Bone marrow (tissue), 2 donors: ENCODE measurements at places on chromosomes 7 and 10.

GRCh38 chr10:101131962-101132635 is 999 bp downstream of the TLX1 start:
- DNase-seq, result no peak

GRCh38 chr7:105931179-105931578 is 31.9 kb upstream of the CDHR3 start:
- no peak for DNase-seq

DNA sequence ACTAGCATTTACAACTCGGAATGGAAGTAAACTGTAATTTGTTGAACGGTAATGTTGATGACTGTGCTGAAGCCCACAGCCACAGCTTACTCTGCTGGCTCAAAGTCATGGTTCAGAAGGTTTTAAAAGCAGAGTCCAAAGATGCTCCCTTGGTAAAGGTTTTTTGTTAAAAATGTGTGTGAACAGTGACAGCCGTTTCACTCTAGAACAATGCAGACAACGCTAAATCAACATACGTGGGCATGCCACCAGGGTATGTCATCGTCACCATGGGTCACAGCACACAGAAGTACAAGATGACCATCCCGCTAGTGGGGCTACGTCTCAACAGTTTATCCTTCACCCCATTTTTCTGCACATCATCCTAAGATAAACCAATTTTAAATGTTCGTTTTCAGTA is 106.5 kb upstream of the LANCL2 start:
- DNase-seq, result no peak

DNA sequence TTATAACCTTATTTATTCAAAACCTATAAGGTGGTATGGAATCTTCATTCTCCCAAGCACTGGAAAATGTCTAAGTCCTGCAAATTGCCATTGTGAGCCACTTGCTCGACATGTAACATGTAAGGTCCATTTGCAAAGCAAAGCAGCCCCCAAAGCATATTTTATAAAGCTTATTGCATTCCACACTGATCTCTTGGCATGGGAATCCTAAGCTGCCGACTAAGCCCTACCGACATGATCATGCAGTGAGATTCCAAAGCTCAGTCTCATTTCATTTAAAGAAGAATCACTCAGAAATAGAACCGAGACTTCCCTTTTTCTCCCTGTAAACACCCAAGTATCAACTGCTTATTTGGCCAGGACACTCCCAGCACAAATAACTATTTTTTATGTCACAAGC is 333.4 kb upstream of the MYO3A start:
- DNase-seq, result no peak
